ENCODE measurements at places on chromosomes 11 and 22.

- no peak for DNase-seq
Observed at GRCh38 chr22:50201191-50202129, 649 bp downstream of the SELENOO start.

GRCh38 chr11:69444381-69445130, 36.9 kb upstream of the LINC01488 start:
- DNase-seq = no peak

GRCh38 chr11:8355416-8355742, 91.7 kb upstream of the LMO1 start:
- no peak for DNase-seq

GRCh38 chr11:93583490-93583889, 40.3 kb upstream of the SMCO4 start:
- no peak for DNase-seq

DNA sequence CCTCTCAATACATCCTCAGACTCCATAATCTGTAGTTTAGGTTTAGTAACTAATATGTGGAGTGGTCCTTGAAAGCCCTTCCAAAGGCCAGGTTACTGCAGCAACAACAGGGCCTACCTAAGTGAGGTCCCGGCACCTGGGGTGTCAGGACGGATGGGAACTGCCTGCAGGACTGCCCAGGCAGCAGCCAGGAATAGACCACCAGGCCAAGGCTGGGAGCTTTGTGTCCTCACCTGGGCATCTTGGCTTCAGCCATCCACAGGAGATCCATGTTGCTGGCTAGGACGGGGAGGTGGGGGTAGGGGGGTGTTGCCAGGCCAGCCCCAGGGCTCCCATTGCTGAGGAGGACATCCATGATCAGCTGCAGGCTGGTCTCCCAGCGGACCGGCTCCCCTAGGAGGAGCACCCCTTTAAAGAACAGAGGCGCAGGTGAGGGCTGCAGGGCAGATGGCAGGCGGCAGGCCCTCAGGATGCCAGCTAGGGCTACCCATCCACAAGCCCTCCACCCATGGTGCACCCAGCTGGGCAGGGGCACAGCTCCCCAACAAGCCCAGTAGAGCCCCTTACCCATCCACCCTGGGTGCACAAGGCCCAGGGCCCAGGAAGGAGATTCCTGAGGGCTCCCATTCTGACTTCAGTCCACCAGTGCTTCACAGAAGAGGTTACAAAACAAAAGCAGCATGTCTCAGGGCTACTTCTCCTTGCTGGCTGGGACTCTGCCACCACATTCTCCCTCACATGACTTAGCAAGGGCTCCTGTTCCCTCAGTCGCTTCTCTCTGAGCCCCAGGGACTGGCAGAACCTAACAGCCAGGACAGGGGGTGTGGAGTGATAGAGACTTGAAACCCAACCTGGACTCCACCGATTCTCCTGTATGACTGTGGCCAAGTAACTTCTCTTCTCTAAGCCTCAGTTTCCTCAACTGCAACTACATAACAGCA, 18.0 kb downstream of the HDHD5 start:
- DNase-seq = no peak

GRCh38 chr11:41917900-41918299, 458.4 kb upstream of the LRRC4C start:
- DNase-seq = no peak

DNA sequence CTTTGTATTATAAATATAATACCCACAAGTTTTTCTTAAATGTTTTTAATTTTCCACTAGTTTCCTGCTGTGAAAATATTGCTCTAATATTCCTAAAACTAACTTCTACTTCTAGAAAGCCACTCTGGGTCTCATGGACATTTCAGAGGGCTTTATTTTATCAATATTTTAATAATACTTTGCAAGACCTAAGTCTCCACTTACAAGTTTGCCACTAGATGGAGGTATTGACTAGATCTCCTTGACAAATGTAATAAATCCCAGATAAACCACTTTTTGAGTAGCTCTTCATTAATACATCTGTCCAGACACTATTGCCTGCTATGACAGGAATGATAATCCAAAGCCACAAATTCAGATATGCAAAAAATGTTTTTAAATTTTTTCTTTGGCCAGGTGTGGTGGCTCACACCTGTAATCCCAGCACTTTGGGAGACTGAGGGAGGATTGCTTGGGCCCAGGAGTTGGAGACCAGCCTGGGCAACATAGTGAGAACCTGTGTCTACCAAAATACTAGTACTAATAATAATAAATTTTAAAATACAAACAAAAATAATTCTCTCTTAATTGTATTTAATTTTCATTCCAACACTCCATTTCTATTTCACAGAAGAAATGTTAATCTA, 3.5 kb upstream of the ACAT1 start:
- no peak for DNase-seq

DNA sequence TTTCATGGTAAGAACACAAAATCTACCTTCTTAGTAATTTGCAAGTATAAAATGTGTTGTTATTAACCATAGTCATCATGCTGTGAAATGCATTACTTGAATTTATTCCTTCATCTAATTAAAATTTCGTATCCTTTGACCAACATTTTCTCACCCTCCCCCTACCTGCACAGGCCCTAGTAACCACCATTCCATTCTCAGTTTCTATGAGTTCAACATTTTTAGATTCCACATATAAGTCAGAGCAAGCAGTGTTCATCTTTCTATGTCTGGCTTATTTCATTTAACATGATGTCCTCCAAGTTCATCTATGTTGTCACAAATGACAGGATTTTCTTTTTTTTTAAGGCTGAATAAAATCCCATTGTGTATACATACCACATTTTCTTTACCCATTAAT, 43.5 kb upstream of the CCDC179 start:
- no peak for DNase-seq

- DNase-seq = peak; percentile 27
Observed at GRCh38 chr22:19723232-19723982, at the start of gene GP1BB. GP1BB (plus strand) TSS chr22:19723539; CDS start chr22:19723570, 31 bp downstream.

DNA sequence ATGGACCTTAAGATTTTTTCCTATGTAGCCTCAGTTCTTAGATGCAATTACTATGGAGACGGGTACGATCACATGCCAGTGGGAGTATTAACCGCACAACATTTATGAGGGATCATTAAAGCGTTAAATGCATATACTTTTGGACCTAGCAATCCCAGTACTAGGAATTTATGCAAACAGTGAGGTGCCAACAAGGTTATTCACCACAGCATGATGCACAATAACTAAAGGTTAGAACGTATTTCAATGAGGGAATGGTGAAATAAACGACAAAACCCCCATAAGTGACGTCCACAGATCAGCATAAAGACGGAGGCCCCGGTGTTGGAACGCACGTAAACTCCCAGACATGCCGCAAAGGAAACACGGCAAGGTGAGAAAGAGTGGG, 539 bp downstream of the SIRT3 start:
- DNase-seq = peak; percentile 84

All from stimulated activated CD4-positive, alpha-beta T cell treated with anti-CD3 and anti-CD28 coated beads, Interleukin-4, amount 100 ng/mL, for 24 hours (primary cell).